ENCODE measurements at places on chromosomes 6 and 20. TPM values are rescaled to one million over a fixed set of nuclear protein-coding genes. Genes with fewer than 3 reads are reported as not detected.

DNA sequence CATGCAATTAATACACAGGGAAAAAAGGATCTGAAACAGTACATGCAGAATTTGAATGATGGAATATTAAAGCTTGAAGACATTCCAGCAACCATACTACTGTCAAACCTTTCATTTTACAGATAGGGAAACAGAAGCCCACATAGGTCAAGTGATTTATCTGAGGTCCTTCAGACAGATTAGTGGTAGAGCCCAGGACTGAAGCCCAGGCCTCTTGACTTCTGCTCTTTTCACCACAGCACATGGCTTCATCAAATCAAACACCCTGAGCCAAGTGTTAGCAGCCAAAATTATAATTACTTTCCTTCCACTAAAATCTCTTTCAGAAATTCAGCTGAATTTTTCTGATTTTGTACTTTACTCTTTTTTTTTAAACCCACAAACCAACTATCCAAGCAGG, 435.6 kb upstream of the RUNX2 start:
- no peak for DNase-seq

GRCh38 chr20:50460115-50460607, 50.0 kb upstream of the PTPN1 start:
- DNase-seq, result no peak

Gene CHRNA4
- total RNA-seq, result not detected

DNA sequence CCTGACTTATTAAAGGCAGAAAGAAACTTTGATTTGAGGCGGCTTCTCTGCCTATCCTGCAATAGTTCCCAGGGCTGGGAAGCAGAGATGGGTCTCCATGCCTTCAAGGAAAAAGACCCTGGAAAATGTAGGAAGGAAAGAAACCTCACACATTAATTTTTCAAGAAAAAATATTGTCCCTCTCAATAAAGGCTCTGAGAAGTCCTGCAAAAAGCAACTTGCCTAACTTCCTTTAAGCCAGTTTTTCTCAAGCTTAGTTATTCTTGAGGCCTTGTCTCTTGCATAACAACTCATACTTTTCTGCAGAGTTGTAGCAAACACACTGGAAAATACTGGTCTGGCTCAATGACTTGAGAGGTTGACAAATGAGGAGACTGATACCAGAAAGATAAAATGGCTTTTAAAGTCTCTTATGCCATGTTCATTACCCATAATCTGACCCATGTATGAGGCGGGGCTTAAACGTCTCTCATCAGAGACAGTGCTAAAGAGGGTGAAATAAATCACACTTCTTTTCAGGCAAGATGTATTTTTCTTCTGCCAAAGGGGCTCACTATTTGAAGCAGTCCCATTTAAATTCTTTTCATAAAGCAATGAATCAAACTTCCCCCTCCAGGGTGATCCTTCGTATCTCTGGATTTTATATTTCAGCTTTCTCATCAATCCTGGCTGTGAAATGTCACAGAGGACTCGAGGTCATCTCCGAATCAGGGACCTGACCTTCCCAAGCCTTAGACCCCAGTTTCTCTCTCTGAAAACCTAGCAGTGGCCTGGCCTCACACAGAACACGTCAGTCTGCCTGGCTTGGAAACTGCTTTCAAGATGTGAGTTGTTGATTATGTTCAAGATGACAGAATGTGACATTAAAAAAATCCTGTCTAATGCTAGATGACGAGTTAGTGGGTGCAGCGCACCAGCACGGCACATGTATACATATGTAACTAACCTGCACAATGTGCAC, 82.3 kb upstream of the KCNG1 start:
- no peak for DNase-seq

Gene SEL1L2
- total RNA-seq, result not detected

Gene TP53TG5
- not detected for total RNA-seq
